Right lobe of liver (tissue), 6 donors: ENCODE measurements at places on chromosomes 11 and 22. TPM values are rescaled to one million over a fixed set of nuclear protein-coding genes. Genes with fewer than 3 reads are reported as not detected.

- H3K27me3 ChIP-seq, result no peaks in the 10 kb centered on the region
- H3K4me1 ChIP-seq, result peaks cover 4% of the 10 kb centered on the region
- H3K36me3 ChIP-seq, result no peaks in the 10 kb centered on the region
- peak; percentile 50 for DNase-seq
- H3K27ac ChIP-seq, result peak overlapping the region; percentile 67
These were observed 41.3 kb downstream of the LRRC32 start for GRCh38 chr11:76629116-76629852.

DNA sequence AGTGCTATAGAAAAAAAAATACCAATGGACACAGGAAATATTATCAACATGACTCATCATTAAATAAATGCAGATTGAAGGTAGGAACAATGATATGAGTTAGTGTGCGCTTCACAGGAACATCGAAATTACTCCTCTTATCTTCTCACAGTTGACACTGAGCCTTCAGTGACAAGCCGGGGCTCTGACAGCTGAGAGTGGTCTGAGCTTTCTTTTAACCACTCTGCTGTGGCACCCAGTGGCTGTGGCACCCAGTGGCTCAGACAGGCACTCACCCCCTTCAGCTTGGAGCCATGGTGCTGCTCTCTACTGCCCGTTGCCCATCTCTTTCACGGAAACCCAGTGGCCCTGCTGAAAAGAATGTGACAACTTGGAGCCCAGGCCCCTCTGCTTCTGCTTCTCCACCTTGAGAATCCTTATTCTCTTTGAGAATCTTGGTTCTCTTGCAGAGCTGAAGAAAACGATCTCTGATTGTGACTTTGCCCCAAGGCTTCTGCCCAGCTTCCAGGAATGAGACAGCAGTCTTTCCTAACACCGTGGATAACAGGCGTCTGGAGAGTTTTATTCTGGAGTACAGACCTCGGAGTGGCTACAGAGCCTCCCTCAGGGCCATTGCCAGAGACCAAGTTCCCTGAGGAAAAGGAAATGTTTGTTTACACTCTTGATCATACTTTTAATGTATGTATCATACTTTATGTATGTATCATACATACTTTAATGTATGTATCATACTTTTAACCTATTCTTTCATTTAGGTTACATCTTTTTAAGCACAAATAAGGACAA, 37.1 kb upstream of the OR8B8 start:
- no peaks in the 10 kb centered on the region for H3K4me1 ChIP-seq
- no peak overlapping the region for H3K27ac ChIP-seq
- H3K4me3 ChIP-seq, result no peak overlapping the region

DNA sequence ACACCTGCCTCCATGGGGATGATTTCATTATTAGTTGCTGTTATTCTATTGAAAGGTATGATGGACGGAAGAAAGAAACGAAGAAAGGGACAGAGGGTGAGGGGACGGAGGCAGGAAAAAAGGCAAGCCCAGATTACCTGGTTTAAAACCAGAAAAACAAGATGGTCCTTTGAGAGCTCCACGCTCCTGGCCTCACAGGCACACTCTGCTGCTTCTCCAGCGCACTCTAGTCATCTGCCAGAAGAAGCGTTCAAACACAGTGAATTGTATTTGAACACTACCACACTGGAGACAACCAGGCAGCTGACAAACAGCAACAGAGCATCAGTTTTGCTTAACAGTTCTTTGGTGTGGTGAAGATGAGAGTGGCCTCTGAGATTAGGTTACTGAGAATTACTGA, 216.9 kb downstream of the CADM1 start:
- no peaks in the 10 kb centered on the region for H3K36me3 ChIP-seq
- no peak for DNase-seq
- H3K4me3 ChIP-seq, result no peak overlapping the region
- peaks cover 12% of the 10 kb centered on the region for H3K4me1 ChIP-seq
- H3K27ac ChIP-seq, result no peak overlapping the region

- H3K36me3 ChIP-seq, result no peaks in the 10 kb centered on the region
- peak overlapping the region; percentile 75 for H3K4me3 ChIP-seq
- no peaks in the 10 kb centered on the region for H3K27me3 ChIP-seq
- H3K27ac ChIP-seq, result peak overlapping the region; percentile 82
These were observed 1.2 kb downstream of the UBE2L6 start for GRCh38 chr11:57566005-57566904.

SLC22A9 gene
- 12.5 TPM for total RNA-seq
